HepG2 (cell line): ENCODE measurements at places on chromosomes 5 and 9. TPM values are rescaled to one million over a fixed set of nuclear protein-coding genes. Genes with fewer than 3 reads are reported as not detected.

The SLC6A3 gene
- total RNA-seq, result not detected in 2 replicates

- H3K27me3 ChIP-seq, result no peaks in the 10 kb centered on the region
- H3K4me3 ChIP-seq, result no peak overlapping the region
- no peak for DNase-seq
- H3K4me1 ChIP-seq, result no peaks in the 10 kb centered on the region
Measured at GRCh38 chr5:165258197-165258771, 1752.9 kb downstream of the MAT2B start.

DNA sequence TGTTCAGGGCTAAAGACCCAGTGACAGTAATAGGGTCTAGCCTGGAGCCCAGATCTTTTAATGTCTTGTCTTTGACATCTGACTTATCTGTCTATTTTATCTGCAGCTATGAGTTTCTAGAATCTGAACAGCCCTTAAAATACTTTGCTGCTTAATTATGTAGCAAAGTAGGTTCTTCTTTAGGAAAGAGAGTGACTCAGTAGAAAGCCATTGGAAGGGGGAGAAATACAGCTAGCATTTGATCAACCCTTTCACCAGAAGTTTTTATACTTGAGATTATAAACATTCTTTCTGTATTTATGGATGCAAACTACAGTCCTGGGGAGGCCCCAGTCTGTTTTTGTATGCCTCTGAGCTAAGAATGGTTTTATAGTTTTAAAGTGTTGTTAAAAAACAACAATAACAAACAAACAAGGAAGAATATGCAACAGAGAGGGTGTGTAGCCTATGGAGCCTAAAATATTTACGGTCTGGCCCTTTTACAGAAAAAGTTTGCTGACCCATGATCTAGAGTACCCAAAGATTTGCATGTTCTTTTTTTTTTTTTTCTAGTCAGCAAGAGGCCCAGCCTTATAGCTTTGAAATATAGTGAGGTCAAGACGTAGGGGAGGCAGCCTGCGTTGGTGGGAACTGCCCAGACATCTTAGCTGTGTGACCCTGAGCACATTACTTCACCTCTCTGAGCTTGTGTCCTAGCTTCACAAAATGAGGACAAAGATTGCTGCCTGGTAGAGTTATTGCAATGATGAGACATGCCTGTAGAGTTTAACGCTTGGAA lies 9.7 kb downstream of the GSN start:
- peaks cover 48% of the 10 kb centered on the region for H3K4me1 ChIP-seq
- no peaks in the 10 kb centered on the region; the same call in 1 of the 2 replicates for H3K27me3 ChIP-seq
- H3K36me3 ChIP-seq, result no peaks in the 10 kb centered on the region
- no peak overlapping the region for H3K4me3 ChIP-seq
- DNase-seq, result no peak

GRCh38 chr9:97577051-97577450 lies 56.1 kb downstream of the TSTD2 start:
- no peak overlapping the region for H3K4me3 ChIP-seq
- H3K27me3 ChIP-seq, result no peaks in the 10 kb centered on the region
- no peak overlapping the region for H3K27ac ChIP-seq
- H3K4me1 ChIP-seq, result no peaks in the 10 kb centered on the region

DNA sequence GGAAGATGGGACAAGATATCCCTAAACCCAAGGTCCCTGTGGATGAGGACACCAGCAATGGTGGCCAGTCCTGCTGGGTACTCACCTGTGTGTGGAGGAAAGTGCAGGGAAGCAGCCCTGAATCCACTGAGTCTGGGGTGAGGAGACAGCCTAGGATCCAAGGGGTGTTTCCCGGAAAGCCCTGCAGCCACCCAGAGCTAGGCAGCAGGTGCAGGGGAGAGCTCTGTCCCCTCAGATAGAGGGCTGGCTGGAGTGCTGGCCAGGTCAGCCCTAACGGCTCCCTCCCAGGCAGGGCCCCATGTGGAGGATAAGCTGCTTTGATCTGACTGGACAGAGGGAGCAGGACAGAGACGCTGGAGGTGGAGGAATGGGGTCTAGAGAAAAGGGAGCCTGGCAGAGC lies 344.7 kb upstream of the IRX4 start:
- no peak overlapping the region for H3K4me3 ChIP-seq
- H3K27ac ChIP-seq, result no peak overlapping the region
- no peaks in the 10 kb centered on the region for H3K36me3 ChIP-seq
- H3K27me3 ChIP-seq, result peaks cover 12% of the 10 kb centered on the region; the same call in 1 of the 3 replicates
- no peak for DNase-seq

GRCh38 chr9:110152704-110153374 lies 55.1 kb downstream of the C9orf152 start:
- no peaks in the 10 kb centered on the region; the same call in none of the 2 replicates for H3K36me3 ChIP-seq
- no peak overlapping the region for H3K27ac ChIP-seq
- peaks cover 20% of the 10 kb centered on the region for H3K4me1 ChIP-seq
- no peaks in the 10 kb centered on the region for H3K27me3 ChIP-seq
- DNase-seq, result peak; percentile 63
- H3K4me3 ChIP-seq, result no peak overlapping the region
